ENCODE measurements at places on chromosomes 11 and 22.

GRCh38 chr11:24896118-24896835 lies 399.4 kb downstream of the LUZP2 start:
- no peak for DNase-seq

GRCh38 chr11:3154001-3154599 lies 11.0 kb downstream of the OSBPL5 start:
- DNase-seq = no peak

GRCh38 chr11:76861490-76861953 lies 804 bp downstream of the ACER3 start:
- no peak for DNase-seq

GRCh38 chr11:115889712-115890111 lies 385.5 kb upstream of the CADM1 start:
- no peak for DNase-seq

- DNase-seq = no peak
Observed at GRCh38 chr11:70115778-70116177, 37.7 kb downstream of the ANO1 start.

GRCh38 chr22:25062386-25063085 lies 110.0 kb downstream of the KIAA1671 start:
- no peak for DNase-seq

GRCh38 chr11:5690736-5691135 lies 1.1 kb downstream of the TRIM22 start:
- DNase-seq = no peak

DNA sequence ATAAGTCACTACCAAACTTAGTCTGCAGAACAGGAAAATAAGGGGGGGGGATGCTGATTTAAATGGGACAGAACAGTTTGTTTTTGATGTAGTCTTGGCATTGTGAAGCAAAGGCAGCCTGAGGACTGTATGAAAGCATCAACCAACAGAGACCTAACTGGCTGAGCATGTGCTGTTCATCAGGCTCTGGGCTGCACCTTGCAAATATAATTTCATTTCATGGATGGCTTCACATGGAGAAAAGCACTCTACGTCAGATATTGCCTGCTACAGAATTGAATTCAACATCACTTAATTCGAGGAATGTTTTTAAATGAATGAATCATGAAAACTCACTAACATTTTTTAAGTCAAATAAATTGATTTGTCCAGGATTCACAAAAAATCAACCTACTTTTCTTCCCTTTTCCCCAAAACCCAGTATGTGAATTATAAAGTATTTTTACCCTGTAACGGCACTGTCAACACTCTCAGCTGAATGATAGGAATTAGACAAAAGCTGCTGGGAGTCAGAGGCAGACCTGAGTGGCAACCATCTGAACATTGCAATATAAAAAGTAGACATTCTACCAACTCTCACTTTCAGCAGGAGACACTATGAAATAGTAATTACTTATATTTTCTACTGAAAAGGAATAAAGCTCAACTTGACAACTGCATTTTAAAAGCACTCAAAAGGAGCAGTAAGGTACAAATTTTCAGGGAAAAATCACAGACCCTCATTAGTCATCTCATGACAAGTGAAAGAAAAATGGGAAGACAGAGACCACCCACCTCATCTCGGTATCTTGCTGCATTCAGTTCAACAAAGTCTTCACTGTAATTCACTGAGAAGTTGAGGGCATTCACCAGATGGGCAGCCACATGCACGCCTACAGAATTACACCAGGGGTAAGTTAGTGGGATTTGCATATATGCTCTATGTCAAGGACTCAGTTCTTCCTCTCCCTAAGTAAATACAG lies 47.5 kb downstream of the NOX4 start:
- DNase-seq = no peak

- DNase-seq = no peak
Observed at GRCh38 chr22:42317008-42317407, 46.6 kb upstream of the TCF20 start.

DNA sequence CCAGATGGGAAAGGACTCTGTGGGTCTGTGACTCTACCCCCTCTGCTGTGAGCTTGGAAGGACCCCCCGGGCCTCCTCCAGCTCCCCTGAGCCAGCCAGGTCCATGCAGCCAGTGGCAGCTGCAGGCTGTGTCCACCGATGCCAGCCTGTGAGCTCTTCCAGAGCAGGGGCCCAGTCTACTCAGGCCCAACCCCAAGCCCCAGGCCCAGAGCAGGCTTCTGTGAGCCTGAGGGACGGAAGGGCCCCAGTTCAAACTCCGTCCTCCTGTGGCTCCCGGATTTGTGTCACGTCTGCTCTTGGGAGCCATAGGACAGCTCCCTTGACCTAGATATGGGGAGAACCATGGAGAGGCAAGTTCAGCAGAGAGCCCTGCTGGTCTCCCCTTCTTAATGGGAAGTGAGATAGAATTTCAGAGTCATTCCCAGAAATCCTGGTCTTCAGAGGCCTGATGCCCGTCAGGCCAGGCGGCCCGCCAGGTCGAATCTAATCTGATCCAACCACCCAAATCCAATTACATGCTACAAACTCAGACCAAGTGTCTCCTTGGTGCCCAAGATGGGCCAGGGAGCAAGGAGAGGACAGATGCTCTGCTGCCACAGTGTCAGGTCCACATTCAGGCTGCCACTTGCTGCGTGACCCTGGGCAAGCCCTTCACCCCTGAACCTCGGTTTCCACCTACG lies 75.1 kb downstream of the SCUBE1 start:
- no peak for DNase-seq

DNA sequence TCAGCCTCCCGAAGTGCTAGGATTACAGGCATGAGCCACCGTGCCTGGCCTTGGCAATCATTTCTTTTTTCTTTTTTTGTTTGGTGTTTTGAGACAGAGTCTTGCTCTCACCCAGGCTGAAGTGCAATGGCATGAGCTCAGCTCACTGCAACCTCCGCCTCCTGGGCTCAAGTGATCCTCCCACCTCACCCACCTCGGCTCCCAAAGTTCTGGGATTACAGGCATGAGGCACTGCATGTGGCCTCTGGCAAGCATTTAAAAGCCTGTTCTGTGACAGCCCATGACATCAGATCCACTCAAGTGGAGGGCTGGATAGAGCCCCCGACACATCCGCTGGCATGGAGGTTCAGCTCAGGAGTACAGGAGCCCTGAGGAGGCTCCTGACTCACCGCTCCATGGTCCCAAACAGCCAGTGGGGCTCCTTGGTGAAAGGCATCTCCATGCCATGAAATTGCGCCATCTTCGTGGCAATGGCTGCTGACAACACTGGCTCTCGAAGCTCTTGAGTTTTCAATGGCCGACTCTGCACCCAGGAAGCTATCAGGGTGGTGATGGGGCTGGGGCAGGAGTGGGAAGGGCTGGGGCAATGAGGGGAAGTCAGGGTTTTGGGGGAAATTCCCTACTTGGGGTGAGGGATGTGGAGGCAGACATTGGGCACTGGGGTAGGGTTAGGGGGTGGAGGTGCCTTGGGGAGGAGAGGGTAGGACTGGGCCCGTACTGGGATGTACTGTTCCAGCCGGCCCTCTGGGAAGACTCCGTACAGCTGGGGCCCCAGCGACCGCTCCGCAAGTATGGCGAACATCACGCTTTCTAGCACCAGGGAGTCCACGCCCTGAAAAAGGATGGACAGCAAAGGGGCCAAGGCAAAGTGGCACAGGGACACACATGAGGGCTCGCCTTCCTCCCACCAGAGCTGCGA lies 1.4 kb downstream of the CHKB start:
- no peak for DNase-seq

- no peak for DNase-seq
Observed at GRCh38 chr11:120579611-120580031, 68.1 kb downstream of the GRIK4 start.

- no peak for DNase-seq
Observed at GRCh38 chr11:112174789-112175598, at the start of gene BCO2. TSS of gene BCO2 (plus strand) at chr11:112175512. CDS start at chr11:112175602, 90 bp downstream.

GRCh38 chr22:30893434-30894370 lies 74.9 kb downstream of the MORC2 start:
- DNase-seq = no peak

DNA sequence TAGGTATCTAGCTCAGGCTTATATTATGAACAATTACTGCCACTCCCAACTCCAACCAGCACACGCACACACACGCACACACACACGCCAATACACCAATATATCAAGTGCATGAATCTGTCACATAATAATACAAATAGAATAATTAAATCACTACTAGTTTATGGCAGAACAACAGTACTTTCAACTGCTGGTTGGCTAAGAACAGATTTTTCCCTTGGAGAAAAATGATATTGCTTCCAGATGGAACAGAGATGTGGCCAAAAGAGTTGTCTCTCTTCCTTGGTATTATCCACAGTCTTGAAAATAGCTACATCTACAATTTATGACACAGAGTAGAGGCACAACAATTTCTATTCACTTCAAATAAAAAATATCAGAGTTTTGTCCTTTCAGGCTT lies 538.3 kb upstream of the FAT3 start:
- DNase-seq = no peak

GRCh38 chr11:3810951-3811350 lies 2.6 kb downstream of the PGAP2 start:
- DNase-seq = no peak

GRCh38 chr22:31870890-31871289 lies 73.4 kb upstream of the YWHAH start:
- no peak for DNase-seq

DNA sequence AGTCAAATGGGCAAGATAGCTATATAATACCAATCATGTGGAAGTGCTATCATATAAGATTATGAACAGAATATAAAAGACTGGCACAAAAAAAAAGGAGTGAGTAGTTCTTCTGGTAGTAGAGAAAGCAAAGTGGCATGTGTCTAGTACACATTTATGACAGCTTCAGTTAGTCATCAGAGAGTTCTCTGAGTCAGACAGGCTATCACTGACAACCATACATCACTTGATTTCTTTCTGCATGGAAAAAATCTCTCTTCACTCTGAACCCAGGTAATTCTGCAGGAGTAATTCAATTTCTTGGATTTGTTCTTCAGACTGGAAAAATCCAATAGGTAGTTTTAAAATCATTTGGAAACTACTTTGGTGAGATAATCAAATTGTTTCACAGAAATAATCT lies 286.8 kb upstream of the ANO3 start:
- DNase-seq = no peak

DNA sequence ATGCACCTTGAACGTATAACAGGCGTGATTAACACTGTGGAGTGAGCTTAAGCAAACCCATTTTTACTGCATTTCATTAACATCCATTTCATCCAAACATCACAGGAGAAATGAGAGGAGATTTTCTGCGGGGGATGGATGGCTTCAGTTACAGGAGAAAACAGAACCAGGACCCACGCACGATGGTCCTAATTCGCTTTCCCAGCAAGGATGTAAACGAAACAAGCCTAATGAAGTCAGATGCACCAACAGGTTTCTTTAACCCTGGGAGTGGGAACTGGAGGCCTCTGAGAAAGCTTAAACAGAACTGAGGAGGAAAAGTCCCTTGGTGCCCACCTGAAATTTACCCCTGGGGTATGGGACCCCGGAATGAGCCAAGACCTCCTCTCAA lies 2.7 kb downstream of the CADM1 start:
- DNase-seq = no peak

DNA sequence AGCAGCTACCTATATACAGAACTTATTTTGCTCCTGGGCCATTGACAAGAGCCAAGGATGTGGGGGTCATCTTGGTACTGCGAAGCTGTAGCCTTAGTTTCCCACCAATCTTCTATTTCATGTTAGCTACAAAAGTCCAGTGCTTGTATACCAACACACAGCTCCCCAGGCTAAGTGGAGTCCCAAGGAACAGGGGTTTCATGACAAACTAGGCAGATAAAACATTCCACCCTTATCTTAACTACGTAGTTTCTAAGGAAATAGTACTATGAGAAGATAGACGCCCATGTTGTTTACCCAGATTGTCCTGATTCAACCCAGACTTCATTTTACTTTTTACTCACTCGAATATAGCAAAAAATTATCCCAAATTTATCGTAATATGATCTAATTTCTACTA lies 218.5 kb downstream of the DYNC2H1 start:
- DNase-seq = no peak

- DNase-seq = no peak
Observed at GRCh38 chr11:74989260-74989638, 516 bp downstream of the NEU3 start.

DNA sequence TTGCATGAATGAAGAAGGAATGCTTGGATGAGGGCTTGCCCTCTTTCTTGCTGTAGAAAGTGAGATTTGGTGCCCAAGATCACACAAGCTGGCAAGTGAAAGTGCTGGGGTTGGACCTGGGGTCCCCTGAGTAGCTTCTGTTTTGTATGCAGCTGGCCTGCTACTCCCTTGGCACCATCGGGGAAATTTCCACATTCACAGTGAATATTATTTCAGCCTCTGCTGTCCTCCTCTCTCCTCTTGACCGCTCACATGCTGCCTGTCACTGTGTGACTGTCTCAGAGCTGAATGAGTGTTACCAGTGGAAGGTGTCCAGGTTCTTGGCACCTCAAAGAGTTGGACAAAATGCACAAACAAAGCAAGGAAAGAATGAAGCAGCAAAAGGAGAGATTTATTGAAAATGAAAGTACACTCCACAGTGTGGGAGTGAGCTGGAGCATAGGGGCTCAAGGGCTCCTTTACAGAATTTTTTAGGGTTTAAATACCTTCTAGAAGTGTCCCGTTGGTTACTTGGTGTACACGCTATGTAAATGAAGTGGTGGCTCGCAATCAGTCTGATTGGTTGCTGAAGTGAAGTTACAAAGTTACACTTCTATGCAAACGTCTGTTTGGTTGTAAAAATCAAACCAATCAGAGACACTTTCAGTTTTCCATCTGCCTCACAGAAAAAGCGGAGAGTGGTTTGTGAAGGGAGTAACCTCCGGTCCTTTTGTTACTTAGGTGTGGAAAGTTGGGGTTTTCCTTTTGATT lies 87.4 kb downstream of the DEPDC5 start:
- no peak for DNase-seq

- no peak for DNase-seq
Observed at GRCh38 chr11:134034496-134035381, 34.1 kb upstream of the JAM3 start.

- no peak for DNase-seq
Observed at GRCh38 chr22:38318792-38319773, 1.9 kb upstream of the CSNK1E start.

DNA sequence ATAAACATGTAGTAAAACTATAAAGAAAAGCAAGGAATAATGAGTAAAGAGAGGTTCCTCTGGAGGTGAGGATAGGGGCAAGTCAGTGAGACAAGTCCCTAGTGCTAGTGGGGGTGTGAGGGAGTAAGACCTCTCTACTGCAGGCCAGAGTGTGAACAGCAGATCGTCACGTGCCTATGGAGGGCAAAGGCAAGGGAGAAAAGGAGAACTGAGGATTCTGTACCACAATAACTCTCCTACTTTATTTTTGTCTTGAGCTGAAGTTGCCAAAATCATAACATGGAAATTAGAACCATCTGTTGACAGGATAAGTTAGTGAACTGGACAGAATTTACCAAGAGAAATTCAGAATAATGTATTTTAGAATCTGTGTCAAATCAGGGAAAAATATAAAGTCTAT lies 77.6 kb downstream of the ENTHD1 start:
- no peak for DNase-seq

GRCh38 chr22:40746428-40747220 lies 67.3 kb downstream of the MCHR1 start:
- DNase-seq = no peak

DNA sequence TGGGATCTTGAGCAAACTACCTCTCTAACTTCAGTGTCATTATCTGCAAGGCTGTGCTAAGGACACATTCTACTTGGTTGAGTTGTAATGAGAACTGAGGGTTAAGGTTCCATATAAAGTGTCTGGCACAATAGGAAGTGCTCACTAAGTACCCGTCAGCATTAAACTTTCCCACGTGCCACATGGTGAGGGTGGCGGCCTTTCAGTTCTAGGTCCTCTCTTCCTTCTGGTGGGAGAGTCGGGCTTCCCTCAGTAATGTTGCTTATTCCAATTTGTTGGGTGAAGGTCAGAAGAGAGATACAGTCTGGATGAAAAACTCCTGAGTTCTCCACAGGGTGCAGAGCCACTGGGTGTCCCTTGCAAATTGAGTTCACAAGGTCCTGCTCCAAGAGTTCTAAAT lies 4.6 kb upstream of the CD6 start:
- no peak for DNase-seq

Data from iPS DF 19.7 (cell line).